ENCODE measurements at places on chromosomes 16 and 17.

DNA sequence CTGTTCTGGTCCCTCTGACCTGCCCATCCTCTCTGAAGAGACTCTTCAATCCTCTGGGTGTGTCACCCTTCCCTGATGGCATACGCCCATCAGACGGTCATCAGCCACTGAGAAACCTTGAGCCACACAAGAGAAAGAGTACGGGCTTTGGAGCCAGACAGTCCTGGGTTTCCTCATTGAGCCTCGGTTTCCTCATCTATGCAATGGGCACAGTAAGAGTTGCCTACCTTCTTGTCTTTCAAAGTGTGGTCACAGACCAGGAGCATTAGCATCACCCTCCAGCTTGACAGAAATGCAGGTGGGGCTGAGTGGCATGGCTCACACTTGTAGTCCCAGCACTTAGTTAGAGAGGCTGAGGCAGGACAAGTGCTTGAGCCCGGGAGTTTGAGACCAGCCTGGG, 26.1 kb upstream of the MEAK7 start:
- DNase-seq, result no peak

GRCh38 chr17:29215717-29216116, 30.9 kb upstream of the CRYBA1 start:
- no peak for DNase-seq

DNA sequence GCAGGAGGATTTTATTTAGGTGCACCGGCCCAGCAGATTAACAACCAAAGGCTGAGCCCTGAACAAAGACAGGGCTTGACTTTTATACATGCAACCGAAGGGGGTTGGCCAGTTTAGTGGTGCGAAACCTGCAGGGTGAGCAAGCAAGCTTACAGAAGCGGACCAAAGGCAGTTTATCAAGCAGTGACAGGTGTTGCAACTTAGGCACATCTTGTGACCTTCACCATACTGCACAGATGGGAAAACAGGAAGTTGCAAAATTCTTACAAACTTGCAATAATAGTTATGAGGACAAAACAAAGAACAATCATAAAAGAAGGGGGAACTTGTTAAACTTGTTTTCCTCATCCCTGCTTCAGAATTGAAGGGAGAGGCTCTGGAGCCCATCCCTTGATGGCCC, 1265.1 kb downstream of the CDH8 start:
- DNase-seq, result no peak

GRCh38 chr17:78924481-78925151, 571 bp downstream of the TIMP2 start:
- no peak for DNase-seq

- no peak for DNase-seq
These were observed 163.2 kb downstream of the SPECC1 start for GRCh38 chr17:20172376-20172775.

DNA sequence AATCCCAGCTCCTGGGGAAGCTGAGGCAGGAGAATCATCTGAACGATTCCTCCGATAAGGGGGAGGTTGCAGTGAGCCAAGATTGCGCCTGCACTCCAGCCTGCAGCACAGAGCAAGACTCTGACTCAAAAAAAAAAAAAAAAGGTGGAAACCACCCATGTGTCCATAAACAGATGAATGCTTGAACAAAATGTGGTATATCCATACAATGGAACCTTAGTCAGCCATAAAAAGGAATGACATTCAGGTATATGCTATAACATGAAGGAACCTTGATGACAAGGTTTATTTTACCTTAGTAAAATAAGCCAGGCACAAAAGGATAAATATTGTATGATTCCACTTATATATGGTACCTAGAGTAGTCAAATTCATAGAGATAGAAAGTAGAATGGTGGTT, 2.9 kb upstream of the MEIOC start:
- no peak for DNase-seq

Measured in activated naive CD4-positive, alpha-beta T cell treated with anti-CD3 and anti-CD28 coated beads, Interleukin-2, amount 50 U/mL, for 16 hours (primary cell).